ENCODE measurements at places on chromosomes 4 and X.

DNA sequence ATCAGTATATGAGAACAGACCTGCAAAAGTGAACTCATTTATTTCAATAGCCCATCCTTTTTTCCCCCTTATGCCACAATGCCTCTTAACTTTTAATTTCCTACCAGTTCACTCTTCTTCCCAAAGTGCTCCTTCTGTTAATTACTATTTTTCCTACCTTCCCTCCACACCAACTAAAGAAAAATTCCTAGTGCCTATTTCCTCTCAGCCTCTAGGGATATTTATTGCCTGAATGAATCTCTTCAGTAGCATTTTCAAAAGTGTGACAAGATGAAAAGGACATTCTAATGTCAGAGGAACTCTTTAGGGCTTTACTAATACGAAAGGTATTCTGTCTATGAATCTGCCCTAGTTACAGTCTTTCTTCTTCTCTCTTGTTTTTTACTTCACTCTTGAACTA is 181.1 kb upstream of the SPRY1 start:
- no peak for DNase-seq

DNA sequence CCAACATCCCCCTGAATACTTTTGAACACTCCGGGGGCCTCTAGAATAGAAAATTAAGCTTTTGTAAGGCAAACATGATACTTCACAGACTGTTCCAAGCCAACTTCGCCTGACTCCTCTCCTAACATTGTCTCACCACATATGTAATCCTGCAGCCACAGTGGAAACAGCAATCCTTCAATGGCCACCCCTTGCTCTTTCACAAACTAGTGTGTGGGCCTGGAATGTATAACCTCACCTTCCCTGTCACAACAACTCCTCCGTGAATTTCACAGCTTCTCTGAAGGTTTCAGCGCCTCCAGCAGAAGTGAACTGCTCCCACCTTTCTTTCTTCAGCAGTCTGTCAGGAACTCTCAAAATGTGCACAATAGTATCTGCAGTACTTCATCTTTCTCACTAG is 185.1 kb downstream of the ADGRL3 start:
- DNase-seq, result no peak

DNA sequence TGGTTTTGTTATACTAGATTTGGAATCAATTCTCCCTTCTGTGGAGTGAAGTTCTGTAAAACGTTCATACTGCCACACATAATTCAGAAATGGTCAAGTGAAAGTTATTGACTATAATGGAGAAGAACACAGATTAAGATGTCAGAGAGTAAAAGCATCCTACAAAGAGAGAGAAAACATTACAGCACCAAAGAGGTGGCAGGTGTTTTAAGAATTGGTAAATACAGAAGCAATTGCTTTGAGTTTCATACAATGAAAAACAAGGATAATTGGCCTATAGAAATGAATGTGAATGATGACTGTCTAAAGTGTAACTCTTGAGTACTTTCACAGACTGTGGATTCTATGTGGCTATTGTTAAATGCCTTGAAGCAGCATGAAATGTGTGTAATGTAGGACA is 435.6 kb upstream of the SMIM31 start:
- no peak for DNase-seq

GRCh38 chr4:123349421-123350190 is 47.0 kb upstream of the SPRY1 start:
- no peak for DNase-seq

GRCh38 chrX:4373791-4374190 is 660.3 kb upstream of the PRKX start:
- DNase-seq, result no peak

DNA sequence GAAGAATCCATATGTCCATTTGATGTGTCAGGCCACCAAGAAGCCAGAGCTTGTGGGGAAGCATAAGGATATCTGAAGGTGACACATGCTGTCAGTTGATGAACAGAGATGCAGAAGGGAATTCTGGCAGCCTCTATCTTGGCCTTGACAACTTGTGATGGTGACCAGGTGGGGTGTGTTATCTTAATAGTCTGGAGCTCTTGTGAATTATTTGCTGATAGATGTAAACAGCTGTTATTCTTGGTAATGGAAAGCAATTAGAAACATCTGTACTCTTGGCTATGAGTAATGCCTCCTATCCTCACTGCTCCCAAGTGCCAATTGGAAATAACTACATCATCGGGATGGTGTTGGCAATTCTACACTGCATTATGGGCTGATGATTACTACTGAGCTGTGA is 51.9 kb downstream of the NAA11 start:
- peak; percentile 68 for DNase-seq

DNA sequence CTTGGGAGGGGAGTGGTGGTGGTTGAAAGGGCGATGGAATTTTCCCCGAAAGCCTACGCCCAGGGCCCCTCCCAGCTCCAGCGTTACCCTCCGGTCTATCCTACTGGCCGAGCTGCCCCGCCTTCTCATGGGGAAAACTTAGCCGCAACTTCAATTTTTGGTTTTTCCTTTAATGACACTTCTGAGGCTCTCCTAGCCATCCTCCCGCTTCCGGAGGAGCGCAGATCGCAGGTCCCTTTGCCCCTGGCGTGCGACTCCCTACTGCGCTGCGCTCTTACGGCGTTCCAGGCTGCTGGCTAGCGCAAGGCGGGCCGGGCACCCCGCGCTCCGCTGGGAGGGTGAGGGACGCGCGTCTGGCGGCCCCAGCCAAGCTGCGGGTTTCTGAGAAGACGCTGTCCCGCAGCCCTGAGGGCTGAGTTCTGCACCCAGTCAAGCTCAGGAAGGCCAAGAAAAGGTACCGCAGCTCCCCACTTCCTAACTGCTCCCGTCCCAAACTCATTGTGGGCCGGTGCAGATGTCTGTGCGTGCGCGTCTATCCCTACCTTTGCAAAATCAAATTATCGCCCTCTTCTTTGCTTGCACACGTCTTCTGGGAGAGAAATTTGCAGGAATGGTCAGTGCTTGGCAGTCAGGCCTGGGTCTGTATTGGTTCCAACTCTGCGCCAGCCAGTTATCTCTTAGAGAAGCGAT is 533 bp downstream of the IL15 start:
- peak; percentile 69 for DNase-seq

GRCh38 chrX:129786210-129786651 is 6.5 kb downstream of the SASH3 start:
- no peak for DNase-seq

- DNase-seq, result no peak
These were observed 100.3 kb downstream of the F11 start for GRCh38 chr4:186366326-186366725.

DNA sequence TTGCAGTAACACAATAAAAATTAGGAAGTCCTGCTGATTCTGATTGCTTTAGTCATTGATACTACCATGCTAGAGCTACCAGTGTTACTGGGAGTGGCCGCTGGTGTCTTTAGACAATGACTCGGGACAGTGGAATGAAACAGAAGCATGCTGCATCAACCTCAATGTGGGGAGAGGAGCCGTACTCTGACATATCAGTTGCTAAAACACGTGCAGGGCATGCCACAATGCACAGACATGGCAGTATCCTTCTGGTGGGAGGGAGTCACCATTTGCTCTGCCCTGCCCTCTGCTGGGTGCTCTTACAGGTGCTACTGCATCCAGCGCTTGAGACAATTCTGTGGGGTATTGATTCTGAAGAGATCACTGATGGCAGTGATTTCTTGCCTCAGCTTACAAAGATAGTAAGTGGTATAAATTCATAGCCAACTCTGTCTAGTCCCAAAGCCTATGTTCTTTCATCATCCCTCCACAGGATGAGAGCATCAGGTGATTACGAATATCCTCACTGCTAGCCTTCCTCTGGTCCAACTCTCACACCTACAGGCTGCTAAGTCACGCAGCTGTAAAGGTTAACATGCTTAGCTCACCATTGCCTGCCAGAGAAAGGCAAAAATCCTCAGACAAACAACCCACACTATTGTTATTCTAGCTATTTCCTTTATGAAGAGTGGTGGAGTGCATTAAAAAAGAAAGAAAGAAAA is 43.7 kb downstream of the NSG1 start:
- no peak for DNase-seq

- no peak for DNase-seq
These were observed 164.5 kb downstream of the FHIP1A start for GRCh38 chr4:151573474-151573873.

DNA sequence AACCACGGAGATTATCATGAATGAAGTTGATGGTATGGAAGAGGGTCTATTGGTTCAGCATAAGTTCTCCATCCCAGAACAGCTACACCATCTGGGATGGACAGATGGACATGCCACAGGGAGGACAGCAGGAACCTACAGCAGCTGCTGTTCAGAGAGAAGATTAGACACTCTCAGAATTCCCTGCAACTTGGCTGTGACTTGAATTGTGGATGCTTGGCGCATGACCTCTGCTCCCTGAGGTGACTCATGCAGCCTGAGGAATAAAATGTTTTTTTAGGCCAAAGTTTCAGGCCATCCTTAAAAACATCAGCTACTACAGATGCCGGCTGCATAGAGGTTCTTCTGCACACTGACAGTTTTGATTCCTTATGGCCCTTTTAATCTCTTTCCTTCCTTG is 97.3 kb downstream of the RS1 start:
- DNase-seq, result no peak

Measured in left forelimb (tissue), 1 donor.